ENCODE measurements at places on chromosomes 3 and 15.

- DNase-seq = no peak
These were observed 20.3 kb upstream of the NR2E3 start for GRCh38 chr15:71790081-71790480.

DNA sequence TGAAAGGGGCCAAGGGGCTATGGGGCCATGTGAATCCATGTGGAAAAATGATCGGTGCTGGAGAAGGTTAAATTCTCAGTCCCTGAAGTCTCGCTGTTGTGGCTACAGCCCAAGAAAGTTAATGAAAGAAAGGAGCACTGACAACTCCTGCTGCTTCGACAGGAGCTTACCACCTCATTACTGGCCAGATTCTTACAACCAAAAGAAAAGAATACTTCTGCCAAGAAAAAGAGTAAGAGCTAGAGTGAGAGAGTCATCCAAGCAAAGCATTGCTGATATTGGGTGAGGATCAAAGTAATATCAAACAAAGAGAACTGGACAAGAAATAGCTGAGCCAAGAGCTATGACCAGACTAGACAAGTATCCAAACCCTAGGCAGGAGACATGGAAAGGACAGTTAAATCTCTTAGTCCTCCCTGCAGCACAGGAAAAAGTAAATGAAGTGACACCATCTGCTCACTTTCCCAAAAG lies 348.4 kb upstream of the PLSCR5 start:
- no peak for DNase-seq

DNA sequence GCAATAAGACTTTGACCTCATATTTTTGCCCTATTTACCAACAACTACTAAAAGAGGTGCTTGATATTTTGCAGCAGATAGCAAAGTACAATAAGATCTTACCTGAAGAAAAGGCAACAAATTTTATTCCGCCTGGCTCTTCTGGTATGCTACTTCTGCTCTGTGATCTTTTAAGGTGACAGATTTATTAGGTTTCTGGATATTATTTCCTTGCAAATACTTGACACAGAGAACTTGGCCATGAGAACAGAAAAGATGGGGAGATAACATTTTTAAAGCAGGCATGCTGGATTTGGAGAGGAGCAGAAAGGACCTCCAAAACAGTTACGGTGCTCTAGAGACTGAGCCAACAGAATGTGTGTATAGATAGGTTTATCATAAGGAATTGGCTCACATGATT lies 86.7 kb upstream of the RNF7 start:
- no peak for DNase-seq

DNA sequence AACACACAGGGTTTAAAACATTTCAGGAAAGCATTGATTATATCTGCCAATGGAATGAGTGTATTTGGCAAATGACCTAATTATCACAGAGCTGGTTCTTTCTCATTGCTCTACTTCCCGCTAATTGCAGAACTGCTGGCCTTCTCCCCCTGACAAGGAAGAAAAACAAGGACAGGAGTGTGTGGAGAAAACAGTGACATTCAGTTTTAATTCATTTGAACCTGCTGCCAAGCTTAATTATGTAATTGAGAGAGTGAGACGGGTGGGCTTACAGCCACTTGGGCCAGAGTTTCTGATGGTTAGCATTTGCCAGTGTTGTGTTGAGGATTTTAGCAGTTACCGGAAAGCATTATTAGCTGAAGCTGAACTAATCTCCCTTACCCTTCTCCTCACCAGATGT lies 301.4 kb downstream of the RBMS3 start:
- peak; percentile 54 for DNase-seq

DNA sequence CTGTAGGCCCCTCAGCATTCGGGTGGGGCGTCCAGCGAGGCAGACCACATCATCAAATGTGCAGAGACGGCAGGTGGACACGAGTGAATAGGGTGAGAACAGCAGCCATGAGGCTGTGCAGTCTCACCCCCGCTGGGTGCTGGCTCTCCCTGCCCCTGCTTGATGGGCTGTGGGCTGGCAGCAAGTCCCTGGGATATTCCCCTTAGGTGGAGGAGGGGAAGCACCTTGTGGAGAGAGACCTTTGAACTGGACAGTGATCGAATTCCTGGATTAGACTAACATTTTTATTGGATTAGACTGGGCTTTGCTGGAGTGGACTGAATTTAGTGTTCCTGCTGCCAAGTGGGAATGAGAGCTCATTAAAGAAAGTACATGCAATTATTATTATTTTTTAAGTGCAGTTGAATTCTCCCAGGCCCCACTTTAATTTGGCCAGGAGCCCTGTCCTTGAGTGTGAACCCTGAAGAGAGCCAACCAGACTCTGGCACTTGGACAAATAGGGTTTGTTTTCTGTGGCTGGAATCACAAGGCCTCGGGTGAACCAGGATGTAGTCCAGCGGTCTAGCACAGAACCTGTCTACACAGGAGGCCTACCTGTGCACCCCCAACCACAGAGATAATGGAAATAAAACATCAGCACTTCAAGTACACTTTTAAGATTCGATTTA lies 193.1 kb downstream of the ABHD5 start:
- DNase-seq = peak; percentile 44

- DNase-seq = no peak
These were observed 295.1 kb downstream of the CHST2 start for GRCh38 chr3:143414571-143415253.

DNA sequence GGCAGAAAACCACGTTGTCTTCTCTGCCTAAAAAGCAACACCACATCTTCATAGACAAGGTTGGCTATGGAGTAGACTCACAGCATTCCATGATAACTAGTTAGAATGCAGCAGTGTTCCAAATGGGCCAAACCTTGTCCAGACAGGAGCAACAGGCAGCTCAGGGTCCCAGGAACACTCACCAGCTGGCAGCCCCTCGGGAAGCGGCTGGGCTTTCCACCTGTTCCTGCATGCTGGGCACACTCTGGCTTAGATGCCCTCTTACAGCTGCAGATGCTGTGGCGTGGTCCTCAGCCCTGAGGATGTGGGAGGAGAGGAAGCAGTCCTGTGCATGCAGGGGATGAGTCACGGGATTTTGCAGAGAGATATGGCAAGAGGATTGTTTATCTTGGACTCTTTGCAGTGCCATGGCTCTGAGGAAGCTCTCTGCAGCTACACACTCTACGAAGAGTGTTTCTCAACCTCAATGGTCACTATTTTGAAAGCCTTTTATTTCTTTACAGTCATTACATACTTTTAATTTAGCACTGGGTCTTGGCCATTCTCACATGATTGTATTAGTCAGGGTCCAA lies 11.3 kb downstream of the NRROS start:
- DNase-seq = no peak

- DNase-seq = no peak
These were observed 393.7 kb downstream of the FEZF2 start for GRCh38 chr3:61979638-61980037.

DNA sequence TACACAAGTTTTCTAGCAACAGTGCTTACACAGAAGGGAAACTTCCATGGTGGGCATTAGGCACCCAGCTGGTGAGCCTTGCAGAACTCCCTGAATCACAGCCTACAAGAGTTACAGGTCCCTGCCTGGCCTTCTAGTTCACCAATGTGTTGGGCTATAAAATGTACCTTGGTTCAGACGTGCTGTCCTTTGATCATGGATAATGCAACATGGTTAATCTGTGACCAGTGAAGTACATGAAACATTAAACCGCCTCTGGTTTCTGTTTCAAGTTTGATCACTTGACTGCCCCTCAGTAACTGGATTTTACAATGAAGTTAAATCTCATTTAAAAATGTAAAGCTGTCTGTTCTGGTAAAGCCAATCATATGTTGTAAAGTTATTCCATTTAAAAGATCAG lies 51.8 kb downstream of the FMN1 start:
- no peak for DNase-seq

DNA sequence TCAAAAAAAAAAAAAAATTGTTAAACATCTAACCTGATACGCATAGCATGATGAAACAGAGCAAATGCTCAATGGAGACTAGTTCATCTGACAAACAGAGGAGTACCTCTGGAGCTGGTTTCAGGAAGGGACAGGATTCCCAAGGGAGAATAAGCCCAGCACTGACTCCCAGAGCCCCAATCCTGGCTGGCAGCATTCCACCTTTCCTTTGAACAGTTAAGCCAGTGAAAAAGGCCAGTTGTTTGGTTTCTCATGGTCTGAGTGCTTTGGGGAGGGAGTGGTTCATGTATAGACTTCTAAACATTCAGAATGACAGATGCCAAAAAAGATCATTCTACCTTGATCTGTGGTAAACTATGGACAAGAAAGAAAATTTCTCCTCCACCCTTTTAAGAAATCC lies 277.9 kb upstream of the RARB start:
- peak; percentile 0 for DNase-seq

DNA sequence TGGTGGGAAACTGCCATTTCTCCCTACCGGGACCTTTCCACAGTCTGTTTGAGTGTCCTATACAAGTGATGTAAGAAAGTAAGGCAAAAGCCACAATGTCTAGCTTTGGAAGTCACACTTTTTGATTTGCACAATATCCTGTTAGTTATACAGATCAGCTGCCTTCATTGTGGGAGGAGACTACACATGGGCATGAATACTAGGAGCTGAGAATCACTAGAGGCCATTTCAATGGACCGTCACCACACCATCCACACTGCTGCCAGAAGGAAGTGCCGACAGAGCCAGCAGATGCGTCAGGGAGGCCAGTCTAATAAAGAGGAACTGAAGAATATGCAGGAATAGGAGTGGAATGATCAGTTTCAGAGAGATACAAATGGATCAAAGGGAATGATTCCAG lies 65.8 kb downstream of the SCN11A start:
- no peak for DNase-seq

DNA sequence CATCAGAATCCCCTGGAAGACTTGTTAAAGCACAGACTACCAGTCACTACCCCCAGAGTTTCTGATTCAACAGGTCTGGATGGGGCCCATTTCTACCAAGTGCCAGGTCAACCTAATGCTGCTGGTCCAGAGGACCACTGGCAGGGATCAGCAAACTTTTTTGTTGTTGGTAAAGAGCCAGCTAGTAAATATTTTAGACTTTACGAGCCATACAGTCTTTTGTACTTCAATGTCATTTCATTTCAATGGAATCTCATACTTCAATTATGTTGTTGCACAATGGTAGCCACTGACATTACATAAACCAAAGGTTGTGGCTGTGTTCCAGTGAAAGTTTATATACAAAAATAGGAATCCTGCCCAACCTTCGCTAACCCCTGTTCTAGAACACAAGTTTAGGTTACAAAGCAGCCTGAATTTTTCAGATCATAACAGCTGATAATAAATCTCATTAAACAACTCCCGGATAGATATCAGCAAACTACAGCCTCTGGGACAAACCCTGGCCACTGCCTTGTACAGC lies 28.7 kb downstream of the ULK4 start:
- DNase-seq = no peak

DNA sequence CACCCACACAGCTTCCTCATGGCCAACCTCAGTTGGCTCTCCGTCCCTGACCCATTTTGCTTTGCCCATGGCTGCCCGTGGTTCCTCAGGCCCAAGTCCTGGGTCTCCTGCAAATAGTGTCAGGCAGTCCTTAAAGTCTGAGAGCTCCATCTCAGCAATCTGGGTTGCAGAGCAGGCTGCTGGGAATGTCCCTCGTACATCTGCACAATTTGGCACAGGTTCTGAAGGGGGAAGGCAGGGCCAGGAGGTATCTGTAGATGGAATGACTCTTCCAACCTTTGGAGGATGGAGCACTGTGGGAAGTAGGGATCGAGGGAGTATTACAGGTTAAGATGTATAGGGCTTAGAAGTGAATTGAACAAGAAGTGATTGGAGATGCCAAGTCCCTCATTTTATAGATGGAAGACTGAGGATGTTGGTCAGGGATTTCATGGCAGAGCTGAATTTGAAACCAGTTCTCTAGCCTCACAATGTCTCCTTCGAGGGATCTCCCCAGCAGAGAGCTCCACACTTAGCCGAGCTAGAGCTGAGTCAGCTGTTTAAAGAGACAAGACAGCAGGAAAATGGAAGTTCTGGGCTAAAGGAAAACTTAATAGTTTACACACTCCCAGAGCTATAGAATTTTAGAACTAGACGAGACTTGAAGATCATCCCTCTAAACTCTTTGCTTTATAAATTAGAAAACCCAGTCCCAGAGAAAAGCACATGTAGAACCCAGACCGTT lies 9.2 kb downstream of the CKMT1A start:
- no peak for DNase-seq

DNA sequence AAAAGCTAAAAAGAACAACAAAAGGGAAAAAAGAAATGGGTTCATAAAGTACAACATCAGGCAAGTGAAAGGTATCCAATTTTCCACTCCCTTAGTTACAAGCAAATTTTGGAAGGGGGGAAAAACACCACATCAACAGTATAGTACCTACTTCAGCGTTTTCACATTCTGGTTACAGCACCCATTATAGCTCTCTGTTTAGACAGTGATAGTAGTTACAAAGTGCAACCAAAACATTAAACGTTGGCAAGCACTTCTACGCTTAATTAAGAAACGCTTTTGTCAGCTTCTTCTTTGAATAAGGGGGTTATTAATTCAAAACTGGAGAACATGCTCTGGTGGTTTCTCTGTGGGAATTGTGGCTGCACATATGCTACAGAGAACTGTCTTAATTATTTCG lies 180.2 kb downstream of the VPS13C start:
- DNase-seq = peak; percentile 99

GRCh38 chr15:48652510-48653076 lies 7.1 kb upstream of the FBN1 start:
- DNase-seq = no peak

- DNase-seq = no peak
These were observed 44.6 kb downstream of the HES1 start for GRCh38 chr3:194180570-194180969.

GRCh38 chr3:42827654-42828053 lies 18.4 kb downstream of the ACKR2 start:
- DNase-seq = no peak

DNA sequence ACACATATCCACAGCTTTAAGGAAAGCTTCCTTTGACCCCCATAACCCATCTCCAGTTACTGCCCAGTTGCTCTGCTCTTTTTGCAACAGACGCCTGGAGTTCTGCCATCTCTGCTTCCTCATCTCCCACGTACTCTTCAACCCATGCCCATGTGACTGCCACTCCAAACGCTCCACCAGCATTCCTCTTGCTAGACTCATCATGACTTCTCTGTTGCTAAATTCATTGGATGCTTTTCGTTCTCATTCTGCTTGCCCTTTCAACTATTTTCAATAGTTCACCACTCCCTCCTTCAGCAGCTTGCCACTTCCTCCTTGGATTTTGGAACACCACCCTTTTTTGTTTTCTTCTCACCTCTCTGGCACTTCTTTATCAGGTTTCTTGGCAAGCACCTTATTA lies 2.7 kb upstream of the KNSTRN start:
- no peak for DNase-seq

GRCh38 chr15:68667800-68668625 lies 89.2 kb downstream of the CORO2B start:
- peak; percentile 19 for DNase-seq

All from NCI-H1105 treated with DMSO at 0.1 percent for 48 hours (cell line).